ENCODE measurements at places on chromosomes 3 and 15.

DNA sequence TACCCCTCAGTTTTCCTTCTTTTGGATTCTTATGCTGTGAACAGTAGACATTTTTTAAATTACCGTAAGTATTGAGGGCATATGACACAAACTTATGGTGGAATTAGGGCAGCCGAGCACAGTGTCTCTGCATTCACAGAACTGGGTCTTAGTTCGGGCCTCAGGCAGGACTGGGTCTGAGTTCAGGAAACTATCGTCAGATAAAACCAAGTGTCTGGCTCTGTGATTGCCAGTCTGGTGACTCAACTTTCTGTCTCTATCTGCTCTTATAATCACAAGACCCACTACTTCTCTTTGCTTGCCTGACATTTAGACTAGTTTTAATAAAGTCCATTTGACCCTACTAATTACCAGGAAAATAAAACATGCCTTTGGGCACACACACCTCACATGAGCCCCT, 146.2 kb downstream of the LMLN start:
- no peaks in the 10 kb centered on the region for H3K36me3 ChIP-seq
- no peak overlapping the region for H3K27ac ChIP-seq
- H3K4me1 ChIP-seq: no peaks in the 10 kb centered on the region
- no peak overlapping the region for H3K4me3 ChIP-seq
- peaks cover 5% of the 10 kb centered on the region for H3K27me3 ChIP-seq

DNA sequence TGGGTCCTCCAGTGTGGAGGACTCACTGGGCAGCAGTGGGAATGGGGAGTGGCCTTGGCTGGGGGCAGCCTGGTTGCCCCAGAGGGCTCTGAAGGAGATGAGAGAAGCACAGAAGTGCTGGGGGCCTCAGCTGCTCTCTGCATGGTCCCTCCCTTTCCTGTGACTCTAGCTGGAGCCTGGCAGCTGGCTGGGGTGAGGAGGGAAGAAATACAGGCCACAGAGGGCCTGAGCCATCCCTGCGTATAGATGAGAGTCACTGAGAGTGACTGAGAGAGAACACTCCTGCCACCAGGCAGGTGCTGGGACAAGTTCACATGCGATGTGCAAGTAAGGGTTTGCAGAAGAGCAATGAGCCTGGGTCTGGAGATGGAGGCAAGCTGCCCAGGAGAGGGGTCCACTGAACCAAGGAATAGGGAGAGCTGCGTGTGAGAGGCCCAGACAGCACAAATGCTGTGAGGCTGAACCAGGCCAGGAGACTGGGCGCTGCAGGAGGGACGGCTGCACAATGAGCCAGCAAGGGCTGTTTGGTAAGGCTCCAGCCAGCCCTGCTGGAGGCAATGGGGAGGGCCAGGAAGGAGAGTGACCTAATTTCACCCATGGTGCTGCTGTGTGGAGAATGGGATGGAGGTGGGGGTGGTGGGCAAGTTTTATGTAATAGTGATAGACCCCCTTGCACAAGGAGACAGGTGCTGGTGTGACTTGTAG, 87.2 kb downstream of the CLSTN2 start:
- H3K27ac ChIP-seq: no peak overlapping the region
- H3K4me3 ChIP-seq: no peak overlapping the region
- H3K27me3 ChIP-seq: no peaks in the 10 kb centered on the region
- no peaks in the 10 kb centered on the region for H3K4me1 ChIP-seq
- no peaks in the 10 kb centered on the region for H3K36me3 ChIP-seq

GRCh38 chr3:107680698-107681097, 157.9 kb downstream of the BBX start:
- H3K4me1 ChIP-seq: no peaks in the 10 kb centered on the region
- DNase-seq: peak; percentile 70
- H3K36me3 ChIP-seq: no peaks in the 10 kb centered on the region
- no peak overlapping the region for H3K27ac ChIP-seq

DNA sequence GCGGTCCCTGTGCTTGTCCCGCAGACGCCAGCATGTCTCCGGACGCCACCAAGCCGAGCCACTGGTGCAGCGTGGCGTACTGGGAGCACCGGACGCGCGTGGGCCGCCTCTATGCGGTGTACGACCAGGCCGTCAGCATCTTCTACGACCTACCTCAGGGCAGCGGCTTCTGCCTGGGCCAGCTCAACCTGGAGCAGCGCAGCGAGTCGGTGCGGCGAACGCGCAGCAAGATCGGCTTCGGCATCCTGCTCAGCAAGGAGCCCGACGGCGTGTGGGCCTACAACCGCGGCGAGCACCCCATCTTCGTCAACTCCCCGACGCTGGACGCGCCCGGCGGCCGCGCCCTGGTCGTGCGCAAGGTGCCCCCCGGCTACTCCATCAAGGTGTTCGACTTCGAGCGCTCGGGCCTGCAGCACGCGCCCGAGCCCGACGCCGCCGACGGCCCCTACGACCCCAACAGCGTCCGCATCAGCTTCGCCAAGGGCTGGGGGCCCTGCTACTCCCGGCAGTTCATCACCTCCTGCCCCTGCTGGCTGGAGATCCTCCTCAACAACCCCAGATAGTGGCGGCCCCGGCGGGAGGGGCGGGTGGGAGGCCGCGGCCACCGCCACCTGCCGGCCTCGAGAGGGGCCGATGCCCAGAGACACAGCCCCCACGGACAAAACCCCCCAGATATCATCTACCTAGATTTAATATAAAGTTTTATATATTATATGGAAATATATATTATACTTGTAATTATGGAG, 79.1 kb downstream of the SMAD6 start:
- H3K4me1 ChIP-seq: peaks cover 52% of the 10 kb centered on the region
- no peak overlapping the region for H3K4me3 ChIP-seq
- H3K27ac ChIP-seq: no peak overlapping the region
- no peak for DNase-seq
- H3K27me3 ChIP-seq: no peaks in the 10 kb centered on the region

GRCh38 chr3:45198264-45199260, 27.5 kb downstream of the TMEM158 start:
- peaks cover 17% of the 10 kb centered on the region for H3K4me1 ChIP-seq
- H3K27me3 ChIP-seq: no peaks in the 10 kb centered on the region
- peak; percentile 86 for DNase-seq

GRCh38 chr3:67635806-67636205, 18.6 kb downstream of the SUCLG2 start:
- peaks cover 24% of the 10 kb centered on the region for H3K4me1 ChIP-seq
- H3K27ac ChIP-seq: peak overlapping the region; percentile 82
- H3K27me3 ChIP-seq: no peaks in the 10 kb centered on the region
- no peaks in the 10 kb centered on the region for H3K36me3 ChIP-seq
- peak; percentile 33 for DNase-seq
- peak overlapping the region; percentile 2 for H3K4me3 ChIP-seq
